Liver (tissue), 10 donors: ENCODE measurements at places on chromosomes 1 and 21. TPM values are rescaled to one million over a fixed set of nuclear protein-coding genes. Genes with fewer than 3 reads are reported as not detected.

DNA sequence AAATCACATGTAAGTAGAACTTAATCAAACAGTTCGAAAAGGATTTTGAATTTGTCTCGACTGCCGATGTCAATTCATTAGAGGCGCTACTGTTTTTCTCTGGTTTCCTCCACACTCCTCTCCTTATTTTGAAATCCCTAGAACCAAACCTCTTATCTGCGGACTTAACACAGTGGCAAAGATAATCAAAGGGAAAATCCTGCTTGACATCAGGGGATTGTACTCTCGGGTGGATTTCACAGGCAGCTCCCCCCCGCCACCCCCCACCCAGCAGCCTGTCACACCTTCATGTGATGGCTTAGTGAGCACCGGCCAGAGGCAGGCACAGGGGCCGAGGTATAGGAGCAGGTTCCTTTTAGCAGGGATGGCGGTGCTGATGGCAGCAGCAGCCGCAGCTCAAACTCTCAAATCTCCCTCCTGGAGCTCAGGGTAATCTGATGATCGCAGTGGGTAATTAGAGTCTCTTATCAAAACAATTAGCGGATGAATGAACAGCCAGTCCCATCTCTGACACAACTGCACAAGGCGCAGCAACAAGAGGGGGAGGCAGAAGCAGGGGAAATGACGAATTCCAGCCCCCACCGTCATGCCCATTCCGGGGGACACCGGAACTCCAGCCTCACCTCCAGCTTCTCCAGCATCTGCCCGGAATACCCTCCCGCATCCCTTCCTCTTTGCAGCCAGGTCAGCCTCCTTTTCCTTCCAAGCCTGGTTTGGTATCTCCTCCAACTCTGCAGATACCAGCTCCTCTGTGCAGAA, 80.3 kb downstream of the SSBP3 start:
- DNase-seq: no peak

AJAP1 gene
- 0.08 TPM for total RNA-seq

S100A14 gene
- 1.7 TPM for total RNA-seq

LCE1B gene
- not detected for total RNA-seq

CD1E gene
- 0.25 TPM for total RNA-seq

DNA sequence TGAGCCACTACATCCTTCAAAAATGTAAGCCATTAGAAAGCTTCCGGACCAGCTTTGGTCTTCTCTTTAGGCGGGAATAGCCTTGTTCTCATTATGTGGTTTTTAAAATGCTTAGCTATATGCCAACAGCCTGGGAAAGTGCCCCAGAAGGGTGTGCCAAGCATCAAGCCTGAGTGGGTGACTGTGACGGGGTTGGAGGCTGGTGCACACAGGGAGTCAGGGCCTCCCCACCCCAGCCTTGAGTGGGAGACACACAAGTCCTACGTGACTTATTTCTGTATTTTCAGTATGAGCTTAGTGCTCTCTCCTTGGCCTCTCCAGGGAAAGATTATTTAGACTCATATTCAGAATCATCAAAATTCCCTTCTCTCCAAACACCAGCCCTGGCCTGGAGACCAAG, 9.8 kb downstream of the UBASH3A start:
- no peak for DNase-seq

RNU1-3 gene
- total RNA-seq: under 0.01 TPM

- DNase-seq: no peak
These were observed 5.6 kb downstream of the MAD2L2 start for GRCh38 chr1:11675325-11675724.

GRIK3 gene
- 0.08 TPM for total RNA-seq

FAM151A gene
- 25.1 TPM for total RNA-seq

- no peak for DNase-seq
These were observed 17.6 kb downstream of the CRB1 start for GRCh38 chr1:197285526-197286205.

- DNase-seq: no peak
These were observed 25.2 kb upstream of the TTC22 start for GRCh38 chr1:54826226-54826816.

DNA sequence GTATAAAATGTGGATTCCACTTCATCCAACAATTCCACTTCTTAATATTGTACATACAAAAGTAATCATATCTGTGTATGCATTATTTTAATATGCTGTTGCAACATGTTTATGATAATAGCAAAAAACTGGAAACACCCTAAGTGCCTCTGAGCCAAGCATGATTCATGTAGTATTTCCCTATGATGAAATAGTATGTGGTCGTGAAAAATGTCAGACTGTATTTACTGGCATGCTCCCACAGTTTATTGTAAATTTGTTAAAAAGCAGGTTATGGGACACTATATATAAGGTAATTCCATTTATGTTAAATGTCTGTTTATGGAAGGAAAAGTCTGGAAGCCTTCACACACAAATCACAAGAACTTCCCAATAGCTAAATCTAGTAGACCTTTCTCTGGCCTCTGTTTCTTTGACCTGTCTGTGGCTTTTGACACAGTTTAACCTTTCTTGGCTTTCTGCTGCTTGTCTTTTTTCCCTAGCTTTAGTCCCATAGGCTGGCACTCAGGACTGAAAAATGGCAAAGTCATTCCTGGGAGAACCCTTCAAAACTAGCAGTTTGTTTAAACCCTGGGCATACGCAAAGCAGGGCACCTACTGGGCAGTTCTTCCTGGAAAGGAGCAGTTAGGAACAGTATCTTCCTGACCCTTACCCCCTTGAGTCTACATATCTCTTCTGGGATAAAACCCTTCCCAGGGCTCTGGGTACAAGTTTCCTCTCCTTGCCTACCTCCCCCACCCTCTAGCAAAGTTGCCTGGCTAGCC, 65.4 kb upstream of the ARTN start:
- no peak for DNase-seq

OR10J1 gene
- total RNA-seq: not detected

- DNase-seq: no peak
These were observed 23.9 kb downstream of the TRPM2 start for GRCh38 chr21:44377201-44377921.

- no peak for DNase-seq
These were observed 56.0 kb downstream of the ADARB1 start for GRCh38 chr21:45130324-45130774.

RUNX3 gene
- total RNA-seq: 0.84 TPM

GRCh38 chr1:220751111-220751510, 3.0 kb downstream of the MTARC2 start:
- DNase-seq: no peak

GRCh38 chr1:84089465-84089864, 54.6 kb upstream of the PRKACB start:
- DNase-seq: no peak

GRCh38 chr1:34847094-34847493, 12.5 kb downstream of the SMIM12 start:
- DNase-seq: no peak

SLC30A10 gene
- total RNA-seq: 90.9 TPM

ALG14 gene
- total RNA-seq: 1.4 TPM

LMOD1 gene
- 0.14 TPM for total RNA-seq

DNA sequence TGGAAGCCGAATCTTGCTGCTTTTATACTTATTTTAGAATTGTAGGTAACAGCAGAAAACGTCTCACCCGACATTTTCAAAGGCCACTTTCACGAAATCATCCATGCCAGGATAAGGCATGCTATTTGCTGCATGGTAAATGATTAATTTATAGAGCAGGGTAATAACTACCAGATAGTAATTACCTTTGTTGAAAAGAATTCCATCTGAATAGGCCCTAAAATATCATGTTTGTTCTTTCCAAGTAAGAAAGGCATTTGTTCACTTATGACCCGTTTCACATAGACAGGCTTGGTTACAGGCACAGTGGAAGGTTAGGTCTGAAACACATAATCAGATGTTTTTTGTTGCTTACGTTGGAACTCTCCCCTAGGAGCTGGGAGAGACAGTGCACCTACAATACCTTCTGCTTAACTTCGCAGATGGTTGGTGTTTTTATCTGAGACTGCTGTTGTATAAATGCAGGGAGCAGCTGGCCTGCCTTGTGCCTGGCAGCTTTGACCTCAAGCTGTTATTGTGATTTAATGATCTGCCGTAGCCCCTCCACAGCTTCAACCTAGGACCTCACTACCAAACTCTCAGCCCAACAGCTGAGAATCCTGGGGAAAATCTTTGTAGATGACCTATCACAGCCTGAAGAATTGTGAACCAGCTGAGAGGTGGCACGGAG, 1.6 kb downstream of the SLC44A3 start:
- DNase-seq: no peak

KCNE2 gene
- total RNA-seq: not detected

RAB3GAP2 gene
- total RNA-seq: 16.7 TPM

DNA sequence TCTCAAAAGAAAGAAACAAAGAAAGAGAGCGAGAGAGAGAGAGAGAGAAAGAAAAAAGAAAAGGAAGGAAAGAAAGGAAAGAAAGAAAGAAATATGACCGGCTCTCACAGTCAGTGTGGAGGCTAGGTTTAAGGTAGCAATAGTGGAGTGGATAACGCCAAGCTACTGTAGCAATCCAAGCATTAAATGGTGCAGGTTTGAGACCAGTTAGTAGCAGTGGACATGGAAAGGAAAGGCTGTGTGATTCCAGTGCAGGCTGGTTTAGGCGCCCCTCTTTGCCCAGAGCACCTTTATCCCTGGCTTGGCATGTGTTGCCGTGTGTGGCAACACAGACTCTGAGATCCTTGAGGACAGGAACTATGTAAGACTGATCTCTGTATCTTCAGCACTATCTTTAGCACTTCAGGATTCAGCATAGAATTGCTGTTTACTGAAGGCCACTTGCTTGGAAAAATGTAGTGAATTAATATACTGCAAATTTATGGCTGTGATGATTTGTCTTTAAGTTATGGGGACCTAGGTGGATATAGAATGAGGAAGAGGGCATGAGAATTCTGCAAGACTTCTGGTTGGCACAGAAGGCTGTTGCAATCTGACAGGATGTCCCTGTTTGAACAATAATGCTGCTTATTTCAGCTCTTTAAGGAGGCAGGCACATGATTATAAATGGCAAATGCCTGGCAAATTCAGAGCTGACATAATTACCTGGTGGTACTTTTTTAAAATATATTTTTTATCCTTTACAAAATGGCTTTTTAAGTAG, 10.8 kb upstream of the OSBPL9 start:
- DNase-seq: no peak

SZT2 gene
- total RNA-seq: 31.0 TPM

GRCh38 chr1:181104790-181105133, 16.3 kb downstream of the IER5 start:
- peak; percentile 44 for DNase-seq

- no peak for DNase-seq
These were observed 283.1 kb downstream of the LMX1A start for GRCh38 chr1:165073185-165074007.

DNA sequence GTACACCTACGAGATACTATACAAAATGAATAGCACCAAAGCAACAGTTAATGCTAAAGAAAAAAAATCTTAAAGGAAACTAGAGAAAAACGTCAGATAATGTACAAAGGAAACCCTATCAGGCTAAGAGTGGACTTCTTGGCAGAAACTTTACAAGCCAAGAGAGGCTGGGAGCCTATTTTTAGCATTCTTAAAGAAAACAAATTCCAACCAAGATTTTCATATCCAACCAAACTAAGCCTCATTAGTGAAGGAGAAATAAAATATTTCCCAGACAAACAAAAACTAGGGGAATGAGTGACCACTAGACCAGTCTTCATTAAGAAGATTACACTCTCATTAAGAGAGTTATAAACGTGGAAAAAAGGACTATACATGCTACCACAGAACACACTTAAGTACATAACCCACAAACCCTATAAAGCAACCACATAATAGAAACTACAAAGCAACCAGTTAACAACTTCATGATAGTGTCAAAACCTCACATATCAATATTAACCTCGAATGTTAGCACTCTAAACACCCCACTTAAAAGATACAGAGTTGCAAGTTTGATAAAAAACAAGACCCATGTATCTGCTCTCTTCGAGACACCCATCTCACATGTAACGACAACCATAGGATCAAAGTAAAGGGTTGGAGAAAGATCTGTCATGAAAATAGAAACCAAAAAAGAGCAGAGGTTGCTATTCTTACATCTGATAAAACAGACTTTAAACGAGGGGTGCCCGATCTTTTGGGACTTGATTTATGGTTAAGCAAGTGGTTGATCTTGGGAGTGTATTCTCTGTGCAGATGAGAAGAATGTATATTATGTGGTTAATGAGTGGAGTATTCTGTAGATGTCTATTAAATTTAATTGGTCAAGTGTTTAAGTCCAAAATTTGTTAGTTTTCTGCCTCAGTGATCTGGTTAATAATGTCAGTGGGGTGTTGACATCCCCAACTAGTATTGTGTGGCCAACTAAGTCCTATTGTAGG, 1301.4 kb downstream of the PLA2G4A start:
- DNase-seq: no peak

- no peak for DNase-seq
These were observed 11.3 kb downstream of the SPATA17 start for GRCh38 chr1:217642455-217642854.

- no peak for DNase-seq
These were observed 102.1 kb downstream of the SNX7 start for GRCh38 chr1:98763488-98764150.

THEM5 gene
- total RNA-seq: not detected

NCAM2 gene
- total RNA-seq: 0.51 TPM
